NCI-H226 (cell line): ENCODE measurements at places on chromosomes 12 and 14.

DNA sequence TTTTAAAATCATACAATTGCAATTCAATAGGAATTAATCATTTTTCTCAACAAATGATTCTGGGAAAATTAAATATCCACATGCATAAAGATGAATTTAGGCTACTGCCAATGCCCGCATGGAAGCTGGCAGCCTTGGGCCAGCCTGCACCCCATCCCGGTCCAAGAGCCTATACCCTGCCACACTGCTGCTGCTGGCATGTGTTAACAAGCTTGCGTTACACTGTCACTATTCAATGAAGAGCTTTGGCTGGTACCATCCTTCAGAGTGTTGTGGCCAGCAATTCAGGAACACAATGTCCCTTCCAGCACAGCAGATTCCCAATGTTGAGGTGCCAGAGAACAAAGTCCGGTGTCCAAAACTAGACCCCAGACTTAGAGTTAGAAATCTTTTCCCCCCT, 13.6 kb upstream of the TAS2R14 start:
- DNase-seq: no peak

DNA sequence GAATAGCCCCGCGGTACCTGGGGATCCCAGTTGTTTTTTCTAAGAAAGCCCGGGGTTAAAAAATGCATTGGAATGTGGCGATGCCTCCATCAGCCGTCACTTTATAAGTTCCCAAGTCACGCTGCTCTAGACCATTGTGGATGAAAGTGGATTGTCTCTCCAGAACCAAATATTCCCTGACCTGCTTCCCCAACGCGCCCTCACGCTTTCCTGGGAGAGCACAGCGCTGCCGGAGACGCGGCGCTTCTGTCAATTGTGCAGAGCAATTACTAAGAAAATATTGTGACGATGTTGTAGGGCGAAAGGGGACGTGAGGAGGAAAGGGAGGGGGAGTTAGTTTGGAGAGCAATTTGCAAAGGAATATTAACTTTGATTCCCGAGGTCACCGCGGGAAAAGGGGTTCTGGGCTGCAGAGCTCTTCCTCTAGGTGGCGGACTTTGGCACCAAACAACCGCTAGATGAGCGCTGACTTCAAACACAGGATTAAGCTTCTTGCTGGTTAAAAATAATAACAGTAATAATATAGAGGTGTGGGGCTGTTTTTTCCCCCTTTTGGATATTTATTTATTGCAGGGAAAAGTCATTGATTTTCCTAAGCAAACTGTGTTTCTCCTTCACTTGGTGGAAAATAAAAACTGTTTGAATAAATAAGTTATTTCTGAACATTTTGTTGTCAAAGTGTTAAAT, 9.6 kb upstream of the FOXG1 start:
- DNase-seq: peak; percentile 9

- no peak for DNase-seq
Observed at GRCh38 chr12:6143303-6143675, 18.8 kb upstream of the VWF start.

- DNase-seq: no peak
Observed at GRCh38 chr12:81798294-81798693, 39.1 kb upstream of the PPFIA2 start.

GRCh38 chr12:132161796-132162507, 17.7 kb downstream of the NOC4L start:
- DNase-seq: no peak

DNA sequence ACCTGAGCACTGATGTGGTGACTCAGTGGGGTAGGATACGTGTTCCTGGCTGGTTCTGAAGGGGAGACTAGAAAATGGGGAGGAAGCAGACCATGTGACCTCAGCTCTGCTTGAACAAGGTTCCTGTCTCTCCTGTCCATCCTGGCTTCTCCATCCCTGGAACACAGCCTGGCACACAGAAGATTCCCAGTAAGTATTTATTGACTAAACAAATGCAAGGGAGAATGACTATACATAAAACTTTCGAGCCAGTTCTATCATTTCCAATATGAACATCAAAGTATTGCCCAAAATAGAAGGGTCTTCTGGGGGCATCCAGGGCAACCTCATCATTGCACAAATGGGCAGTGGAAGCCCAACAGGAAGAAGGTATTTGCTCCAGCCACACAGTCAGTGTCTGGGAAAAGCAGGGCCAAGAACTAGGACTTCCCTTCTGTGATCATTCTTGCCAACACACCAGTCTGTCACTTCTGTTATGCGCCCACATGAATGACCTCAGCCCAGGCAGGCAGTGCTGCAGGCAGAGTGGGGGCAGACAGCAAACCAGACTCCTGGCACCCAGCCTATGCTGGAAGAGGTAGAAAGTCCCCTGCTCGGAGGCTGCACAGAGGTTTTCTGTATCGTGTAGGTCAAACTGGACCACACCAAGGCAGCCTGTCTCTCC, 5.6 kb upstream of the SERPINA9 start:
- no peak for DNase-seq

DNA sequence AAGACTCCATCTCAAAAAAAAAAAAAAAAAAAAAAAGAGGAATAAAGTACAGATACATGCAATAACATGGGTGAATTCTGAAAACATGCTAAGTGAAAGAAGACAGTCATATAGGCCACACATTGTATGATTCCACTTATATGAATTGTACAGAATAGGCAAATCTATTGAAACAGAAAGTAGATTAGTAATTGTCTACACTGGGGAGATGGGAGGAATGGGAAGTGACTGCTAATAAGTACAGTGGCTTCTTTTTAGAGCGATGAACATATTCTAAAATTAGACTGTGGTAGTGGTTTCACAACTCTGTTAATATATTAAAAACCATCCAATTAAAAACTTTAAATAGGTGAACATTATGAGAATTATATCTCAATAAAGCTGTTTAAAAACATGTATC, 74.4 kb downstream of the ANKS1B start:
- no peak for DNase-seq

DNA sequence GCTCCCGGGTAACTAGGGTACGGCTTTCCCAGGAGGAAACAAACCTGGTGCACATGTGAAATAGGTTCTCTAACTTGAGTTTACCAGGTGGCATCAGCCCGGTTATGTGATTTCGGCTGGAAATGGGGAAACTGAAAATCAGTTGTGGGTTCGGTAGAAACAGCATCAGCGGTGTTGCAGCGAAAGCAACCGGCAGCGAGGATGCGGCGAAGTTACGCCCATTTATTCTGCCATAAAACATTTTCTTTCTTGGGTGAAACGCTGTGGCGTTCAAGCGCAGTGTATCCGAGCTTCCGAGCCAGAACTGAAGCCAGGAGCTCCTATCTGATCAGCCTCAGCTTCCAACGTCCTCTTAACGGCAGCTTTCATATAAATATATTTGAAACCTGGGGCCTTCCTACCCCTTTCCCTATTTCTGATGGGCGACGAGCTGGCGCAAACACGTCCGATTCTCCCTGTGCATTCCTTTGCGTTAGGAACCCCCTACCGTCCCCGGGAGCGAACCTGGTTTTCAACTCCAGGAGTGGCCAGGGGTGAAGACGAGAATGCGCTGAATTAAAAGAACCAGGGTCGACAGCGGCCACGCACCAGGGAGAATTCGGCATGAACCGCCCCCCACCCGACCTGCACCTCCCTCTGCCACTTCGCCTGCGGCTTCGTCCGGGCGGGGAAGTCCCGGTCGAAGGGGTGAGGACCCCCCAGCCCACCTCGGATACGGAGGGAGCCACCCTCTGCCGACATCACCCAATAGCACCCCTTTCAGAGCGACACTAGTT, 1.6 kb downstream of the DPF3 start:
- DNase-seq: no peak

GRCh38 chr12:63764481-63764880, 15.2 kb upstream of the RXYLT1 start:
- no peak for DNase-seq

DNA sequence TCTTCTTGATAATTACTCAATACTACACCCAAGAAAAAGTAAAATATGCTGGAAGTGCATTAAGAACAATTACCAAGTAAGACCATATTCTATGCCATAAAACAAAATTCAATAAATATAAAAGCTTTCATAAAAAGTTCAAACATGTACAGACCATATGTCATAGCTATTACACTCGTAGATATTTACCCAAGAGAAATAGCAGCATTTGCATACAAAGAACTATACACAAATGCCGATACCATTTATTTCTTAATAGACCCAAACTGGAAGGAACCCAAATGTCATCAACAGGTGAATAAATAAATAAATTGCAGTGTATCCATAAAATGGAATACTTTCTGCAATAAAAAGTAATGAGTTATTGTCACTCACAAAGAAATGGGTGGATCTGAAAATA, 78.3 kb upstream of the SLC16A7 start:
- no peak for DNase-seq

DNA sequence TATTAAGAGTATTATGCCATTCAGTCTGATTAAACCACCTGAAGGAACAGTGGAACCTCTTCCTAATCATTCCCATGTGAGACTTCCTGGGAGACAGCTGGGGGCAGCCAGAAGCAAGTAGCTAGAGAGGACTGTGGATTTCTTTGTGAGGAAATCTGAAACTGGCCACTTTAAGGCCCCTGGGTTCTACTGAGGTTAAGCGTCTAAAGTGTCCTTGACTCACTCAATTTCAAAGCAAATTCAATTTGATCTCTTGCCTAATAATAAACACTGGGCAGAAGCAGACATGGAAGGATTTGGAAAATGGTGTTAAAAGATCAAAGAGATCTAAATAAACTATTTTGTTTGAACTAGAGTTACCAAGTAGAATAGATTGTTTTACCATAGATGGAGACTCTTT, 909.9 kb downstream of the NRXN3 start:
- DNase-seq: no peak

DNA sequence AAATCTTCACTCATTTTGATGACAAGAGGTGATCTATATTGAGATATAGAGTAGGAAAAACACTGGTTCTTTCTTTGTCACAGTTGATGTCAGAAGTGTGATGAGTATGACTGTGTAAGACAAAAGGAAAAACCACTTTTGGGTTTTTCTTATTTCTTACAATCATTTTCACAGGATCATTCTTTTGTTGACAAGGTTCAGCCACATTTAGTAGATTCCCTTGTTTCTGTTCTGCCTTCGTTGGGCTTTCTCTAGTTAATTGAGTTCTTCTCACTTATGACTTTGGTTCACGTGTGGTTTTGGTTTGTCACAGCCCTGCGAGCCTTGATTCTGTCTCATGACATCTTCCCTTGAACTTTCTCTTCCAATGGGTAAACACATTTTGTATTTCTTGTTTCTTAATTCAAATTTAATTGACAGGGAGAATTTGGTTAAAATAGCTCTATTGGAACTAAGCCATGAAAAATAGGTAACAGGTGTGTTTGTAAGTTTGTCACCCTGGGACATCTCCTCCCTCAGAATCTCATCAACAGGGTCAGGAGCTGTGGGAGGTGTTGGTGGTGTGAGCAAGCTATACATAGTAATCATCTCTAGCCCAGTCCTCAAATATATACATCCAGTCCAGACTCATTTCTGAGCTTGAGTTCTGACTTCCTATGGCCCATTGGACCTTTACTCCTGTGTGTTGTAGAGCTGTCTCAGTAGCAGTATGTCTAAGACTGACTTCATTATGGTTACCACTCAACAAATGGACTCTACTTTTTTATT, 255.3 kb downstream of the BMP4 start:
- no peak for DNase-seq

DNA sequence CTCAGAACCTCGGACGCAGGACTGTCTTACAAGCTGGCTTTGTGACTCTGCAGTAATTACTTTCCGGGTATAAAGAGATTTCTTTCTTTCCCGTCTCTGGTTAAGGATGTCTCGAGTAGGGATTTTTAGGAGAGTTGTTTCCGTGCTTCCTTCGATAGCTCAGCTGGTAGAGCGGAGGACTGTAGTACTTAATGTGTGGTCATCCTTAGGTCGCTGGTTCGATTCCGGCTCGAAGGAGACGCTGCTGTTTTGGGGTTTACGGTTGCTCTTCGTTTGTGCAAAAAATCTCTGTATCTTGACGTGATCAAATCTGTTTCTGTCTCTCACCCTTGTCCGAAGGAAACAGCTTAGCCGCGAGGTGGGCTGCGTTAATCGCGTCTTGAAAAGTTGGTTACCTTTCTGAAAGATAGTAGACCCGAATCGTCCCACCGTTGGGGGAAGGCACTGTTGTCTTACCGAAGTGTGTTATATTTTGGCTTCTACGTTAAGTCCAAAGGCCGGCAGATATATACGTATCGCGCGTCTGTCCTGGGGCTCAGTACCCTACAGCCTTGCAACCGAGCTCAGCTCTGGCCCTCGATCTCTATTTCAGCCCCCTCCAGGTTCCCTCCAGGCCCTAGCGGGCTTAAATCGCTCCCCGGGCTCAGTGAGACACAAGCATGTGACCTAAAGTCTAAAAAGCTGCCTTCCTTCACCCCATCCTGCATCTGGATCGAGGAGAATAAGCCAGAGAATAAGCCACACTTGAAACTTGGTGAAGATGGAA, 1.1 kb upstream of the RNASE4 start:
- peak; percentile 81 for DNase-seq

- DNase-seq: no peak
Observed at GRCh38 chr12:105234197-105234596, 1.8 kb downstream of the APPL2 start.

DNA sequence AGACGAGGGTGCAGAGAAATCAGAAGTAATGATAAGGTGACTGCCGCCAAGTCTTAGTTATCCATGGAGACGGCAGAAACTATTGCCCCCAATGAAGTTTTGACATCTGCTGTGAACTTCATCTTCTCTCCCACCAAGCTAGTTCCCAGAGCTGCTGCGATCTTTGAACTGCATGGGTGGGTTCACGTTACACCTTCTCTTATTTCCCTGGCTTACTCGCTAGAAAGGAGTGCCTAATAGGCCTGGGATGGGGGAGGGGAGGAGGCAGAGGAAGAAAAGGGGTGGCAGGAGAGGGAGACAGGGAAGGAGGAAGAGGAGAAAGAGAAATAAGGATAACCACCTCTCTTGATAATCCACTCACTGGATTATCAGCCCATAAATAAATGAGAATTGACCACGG, 157.1 kb downstream of the NTF3 start:
- DNase-seq: no peak

- peak; percentile 55 for DNase-seq
Observed at GRCh38 chr12:1418144-1418543, 176.2 kb downstream of the FBXL14 start.

DNA sequence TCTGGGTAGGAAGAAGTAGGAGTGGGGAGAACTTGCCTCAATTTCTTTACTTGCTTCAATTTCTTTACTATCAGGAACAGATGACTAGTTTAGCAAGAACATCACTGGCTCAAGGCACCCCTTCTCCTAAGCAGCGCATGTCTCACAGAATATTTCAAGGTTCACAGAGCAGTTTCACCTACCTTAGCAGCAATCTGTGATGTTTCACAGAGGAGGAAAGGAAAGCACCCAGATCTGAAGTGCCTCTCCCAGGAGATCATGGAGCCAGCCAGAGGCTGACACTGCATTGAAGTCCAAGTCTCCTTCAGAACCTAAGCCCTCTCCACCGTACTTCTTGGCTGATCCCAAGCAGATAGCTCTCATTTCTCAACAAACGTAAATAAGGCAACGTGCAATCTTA, 118.7 kb upstream of the PCED1B start:
- DNase-seq: no peak
